Iris pigment epithelial cell (primary cell): ENCODE measurements at places on chromosomes 6 and 20.
A peak's percentile ranks its signal among the peaks of the same experiment; 100 is the strongest.

- DNase-seq = peak; percentile 96
Measured at GRCh38 chr6:52514514-52514913, 62.3 kb downstream of the TRAM2 start.

GRCh38 chr6:64146094-64146493 lies 510.5 kb downstream of the PHF3 start:
- DNase-seq = no peak

DNA sequence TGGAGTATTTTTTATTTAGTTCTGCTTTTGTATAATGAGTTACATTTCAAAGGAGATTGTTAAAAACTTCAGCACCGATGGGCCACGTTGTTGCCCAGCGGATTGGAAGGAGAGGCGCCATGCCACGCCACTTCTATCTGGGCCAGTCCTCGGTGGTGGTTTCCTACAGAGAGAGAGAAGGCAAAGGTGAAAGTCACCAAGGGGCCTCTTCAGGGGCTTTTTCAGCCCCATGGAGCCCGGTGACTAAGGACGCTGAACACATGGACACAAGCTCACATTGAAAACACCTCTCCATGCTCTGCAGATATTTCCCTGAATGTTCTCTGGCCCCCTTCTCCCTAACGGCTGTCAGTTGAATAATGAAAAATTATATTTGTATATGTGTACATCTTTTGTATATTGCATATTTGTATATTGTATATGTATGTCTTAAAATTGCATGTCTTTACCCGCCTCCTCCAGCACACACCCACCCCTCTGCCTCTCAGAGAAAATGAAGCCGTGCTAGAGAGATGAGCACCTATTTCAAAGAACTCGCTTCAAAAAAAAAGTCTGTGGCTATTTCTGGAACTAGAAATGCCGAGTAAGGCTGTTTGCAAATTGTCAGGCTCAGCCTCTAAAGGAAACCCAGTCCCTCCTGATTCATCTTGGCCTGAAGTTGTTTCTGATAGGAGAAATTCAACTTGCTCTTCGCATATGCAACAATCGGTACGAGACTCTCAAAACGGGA lies 91.9 kb upstream of the CDH4 start:
- no peak for DNase-seq

GRCh38 chr6:116307001-116307400 lies 27.3 kb upstream of the TSPYL1 start:
- no peak for DNase-seq

- no peak for DNase-seq
Measured at GRCh38 chr6:162541019-162541601, 186.5 kb downstream of the PRKN start.

DNA sequence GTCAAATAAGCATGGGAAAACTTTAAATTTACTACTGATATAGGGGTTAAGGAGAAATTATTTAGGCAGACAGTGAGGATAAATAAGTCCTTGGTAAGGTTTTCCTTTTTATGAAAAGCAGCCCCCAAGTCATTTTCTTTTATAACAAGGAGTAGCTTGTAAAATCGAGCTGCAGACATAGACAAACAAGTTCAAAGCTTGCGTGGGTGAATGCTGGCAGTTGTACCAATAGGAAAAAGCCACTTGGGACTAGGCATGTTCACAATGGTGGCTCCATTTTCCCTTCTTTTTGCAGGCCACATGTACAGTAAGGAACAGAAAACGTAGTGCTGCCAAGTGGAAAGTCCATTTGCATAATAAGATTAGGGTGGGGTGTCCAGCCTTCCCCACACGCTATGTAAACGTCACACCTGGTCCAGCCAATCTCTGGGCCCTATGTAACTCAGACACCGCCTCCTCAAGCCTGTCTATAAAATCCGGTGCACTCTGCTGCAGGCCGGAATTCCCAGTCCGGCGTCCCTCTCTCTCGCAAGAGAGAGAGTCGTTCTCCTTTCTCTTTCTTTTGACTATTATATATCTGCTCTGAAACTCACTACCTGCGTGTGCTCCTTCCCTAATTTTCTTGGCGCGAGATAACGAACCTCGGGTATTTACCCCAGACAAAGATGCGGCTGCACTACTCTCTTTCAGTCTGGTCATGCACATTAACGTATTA lies 217.1 kb upstream of the MAN1A1 start:
- no peak for DNase-seq

DNA sequence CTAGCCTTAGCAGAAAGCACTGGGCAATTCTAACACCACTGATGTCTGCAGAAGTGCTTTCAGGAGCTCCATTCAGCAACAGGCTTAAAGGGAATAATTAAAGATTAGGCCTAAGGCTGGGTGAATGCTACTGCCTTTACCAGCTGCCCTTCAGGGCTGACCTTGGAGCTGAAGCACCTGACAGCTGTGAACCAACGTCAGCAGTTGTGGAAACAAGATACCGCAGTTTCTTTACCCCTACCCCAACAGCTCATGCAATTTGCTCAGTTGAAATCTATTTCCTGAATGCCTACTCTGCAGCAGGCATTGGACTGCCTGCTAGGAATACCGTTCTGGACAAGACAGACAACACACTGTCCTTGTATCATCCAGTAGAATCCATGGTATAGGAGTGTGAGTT lies 51.5 kb upstream of the ADTRP start:
- DNase-seq = no peak

GRCh38 chr6:108751851-108752732 lies 96.1 kb upstream of the ARMC2 start:
- no peak for DNase-seq

DNA sequence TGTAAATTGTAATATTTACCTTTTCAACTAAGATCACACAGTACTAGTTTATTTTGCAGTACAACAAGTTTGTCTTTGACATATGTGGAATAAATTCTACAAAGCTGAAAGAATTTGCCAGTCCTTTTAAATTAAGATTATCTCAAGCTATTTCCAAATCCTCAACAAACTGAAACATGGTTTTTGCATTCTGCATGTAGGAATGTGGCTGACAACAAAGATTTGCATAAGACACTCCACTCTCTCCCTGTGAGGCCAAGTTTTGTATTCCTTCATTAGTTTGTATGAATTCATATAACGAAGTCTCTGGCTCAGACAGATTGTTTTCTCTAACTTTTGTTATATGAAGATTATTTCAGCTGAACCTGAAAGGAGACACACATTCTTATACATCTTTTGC lies 124.1 kb upstream of the THEMIS start:
- DNase-seq = no peak

- DNase-seq = no peak
Measured at GRCh38 chr20:51523276-51524013, 19.1 kb downstream of the NFATC2 start.
